ENCODE measurements at places on chromosomes 2 and 18. TPM values are rescaled to one million over a fixed set of nuclear protein-coding genes. Genes with fewer than 3 reads are reported as not detected.

DNA sequence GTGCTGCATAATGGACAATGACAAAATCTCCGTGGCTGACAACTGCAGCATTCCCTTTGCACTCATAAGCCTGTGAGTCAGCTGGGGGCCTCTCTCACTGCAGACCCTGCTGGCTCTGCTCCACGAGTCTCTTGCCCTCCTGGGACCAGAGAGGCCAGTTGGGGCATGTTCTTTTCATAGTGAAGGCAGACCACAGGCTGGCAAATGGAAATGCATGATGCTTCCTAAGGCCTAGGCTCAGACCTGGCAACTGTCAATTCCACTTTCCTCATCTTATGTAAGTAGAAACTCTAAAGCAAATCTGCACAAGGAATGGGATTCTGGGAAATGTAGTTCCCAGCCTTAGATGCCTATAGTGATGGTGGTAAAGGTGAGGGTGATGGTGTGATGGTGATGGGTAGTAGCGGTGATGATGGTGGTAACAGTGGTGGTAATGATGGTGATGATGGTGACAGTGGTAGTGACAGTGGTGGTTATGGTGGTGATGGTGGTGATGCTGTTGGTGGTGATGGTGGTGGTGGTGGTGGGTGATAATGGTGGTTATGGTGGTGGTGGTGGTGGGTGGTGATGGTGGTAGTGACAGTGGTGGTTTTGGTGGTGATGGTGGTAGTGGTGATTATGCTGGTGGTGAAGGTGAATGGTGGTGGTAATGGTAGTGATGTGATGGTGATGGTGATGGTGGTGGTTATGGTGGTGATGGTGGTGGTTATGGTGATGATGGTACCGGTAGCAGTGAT lies 185.8 kb upstream of the ARL4C start:
- H3K27me3 ChIP-seq, result no peaks in the 10 kb centered on the region
- no peak overlapping the region for H3K4me3 ChIP-seq
- no peak for DNase-seq
- H3K36me3 ChIP-seq, result no peaks in the 10 kb centered on the region
- no peak overlapping the region for H3K27ac ChIP-seq

DNA sequence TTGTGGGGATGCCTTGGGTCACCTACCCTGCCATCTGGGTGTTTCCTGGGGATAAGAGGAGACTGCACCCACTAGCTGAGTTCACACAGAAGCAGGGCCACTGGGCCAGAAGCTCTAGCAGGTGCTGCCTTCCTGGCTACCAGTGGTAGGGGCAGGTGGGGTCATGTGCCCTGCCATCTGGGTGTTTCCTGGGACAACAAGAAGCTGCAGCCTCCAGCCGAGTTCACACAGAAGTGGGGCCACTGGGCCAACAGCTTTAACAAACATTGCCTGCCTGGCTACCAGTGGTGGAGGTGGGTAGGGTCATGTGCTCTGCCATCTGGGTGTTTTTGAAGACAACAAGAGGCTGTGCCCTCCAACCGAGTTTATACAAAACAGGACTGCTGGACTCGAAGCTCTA lies 282.2 kb upstream of the SYT4 start:
- H3K4me3 ChIP-seq, result no peak overlapping the region
- no peaks in the 10 kb centered on the region for H3K4me1 ChIP-seq
- H3K27me3 ChIP-seq, result no peaks in the 10 kb centered on the region
- no peak overlapping the region for H3K27ac ChIP-seq
- no peak for DNase-seq
- H3K36me3 ChIP-seq, result no peaks in the 10 kb centered on the region

DNA sequence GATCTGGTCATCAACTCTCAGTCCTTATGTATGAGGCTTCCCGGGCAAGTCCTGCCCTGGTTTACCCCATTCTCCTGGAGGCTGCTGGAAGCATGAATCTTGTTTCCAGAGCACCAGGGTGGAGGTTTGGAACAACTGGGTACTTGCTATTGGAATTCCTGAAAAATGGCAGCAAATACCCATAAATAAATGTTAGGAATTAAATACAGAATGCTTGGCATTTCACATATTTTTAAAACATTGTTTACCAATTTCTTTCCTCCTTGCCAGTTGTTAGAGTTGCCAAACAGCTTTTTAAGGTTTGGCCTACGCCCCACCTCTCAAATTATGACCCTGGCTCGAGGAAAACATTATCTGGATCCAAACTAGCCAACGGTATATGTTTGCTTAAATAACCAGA lies 90.6 kb upstream of the ZCCHC2 start:
- H3K36me3 ChIP-seq, result no peaks in the 10 kb centered on the region
- H3K27ac ChIP-seq, result no peak overlapping the region
- no peak for DNase-seq
- H3K4me1 ChIP-seq, result peaks cover 20% of the 10 kb centered on the region
- no peak overlapping the region for H3K4me3 ChIP-seq
- H3K27me3 ChIP-seq, result no peaks in the 10 kb centered on the region

Gene ARHGAP15
- total RNA-seq, result 1.3 TPM

Gene TUBA4A
- total RNA-seq, result 351 TPM

Measured in gastrocnemius medialis (tissue), 4 donors.